ENCODE measurements at places on chromosomes 5 and 9.

- no peak for DNase-seq
Observed at GRCh38 chr5:36356915-36357314, 55.2 kb upstream of the RANBP3L start.

DNA sequence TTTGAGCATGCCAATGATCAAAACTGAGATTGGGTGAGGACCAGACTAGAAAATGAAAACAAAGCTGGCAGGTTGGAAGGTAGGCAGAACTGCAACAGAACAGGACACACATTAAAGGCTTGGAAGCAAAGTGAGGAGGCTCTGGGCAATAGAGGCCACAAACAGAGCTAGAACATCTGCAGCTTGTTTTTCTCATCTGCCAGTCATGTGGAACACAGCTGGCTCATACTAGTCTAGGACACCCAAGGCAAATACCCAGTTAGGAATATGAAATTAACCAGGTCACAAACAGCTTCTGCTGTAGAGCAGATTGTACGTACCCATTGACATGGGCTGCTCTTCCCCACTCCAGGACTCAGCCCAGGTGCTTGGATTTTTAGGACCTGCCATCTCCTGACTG is 61.7 kb downstream of the SPEF2 start:
- DNase-seq, result no peak

- DNase-seq, result no peak
Observed at GRCh38 chr9:6330958-6331634, 2.9 kb downstream of the TPD52L3 start.

- DNase-seq, result no peak
Observed at GRCh38 chr5:149930043-149930748, 14.4 kb downstream of the PDE6A start.

GRCh38 chr9:87127978-87128614 is 180.8 kb upstream of the GAS1 start:
- no peak for DNase-seq

DNA sequence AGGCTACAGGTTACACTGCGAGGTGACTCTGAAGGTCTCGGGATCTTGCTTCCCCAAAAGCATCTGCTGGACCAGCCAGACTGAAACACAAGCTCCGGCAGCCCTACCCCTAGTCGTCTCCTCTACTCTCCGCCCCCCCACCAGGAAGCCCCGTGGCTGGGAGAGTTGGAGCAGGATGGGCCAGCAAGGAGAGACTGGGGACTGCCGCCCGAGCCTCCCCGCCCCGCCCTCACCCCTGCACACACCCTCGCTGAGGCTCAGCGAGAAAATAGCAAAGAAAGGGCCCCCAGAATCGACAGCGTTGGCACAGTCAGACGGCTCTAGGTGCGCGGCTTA is 1.3 kb downstream of the TRIM7 start:
- DNase-seq, result no peak

- no peak for DNase-seq
Observed at GRCh38 chr5:68822796-68823195, 271.0 kb upstream of the SLC30A5 start.

GRCh38 chr5:10333154-10334006 is 20.1 kb upstream of the MARCHF6 start:
- no peak for DNase-seq

GRCh38 chr5:122586351-122586750 is 188.5 kb upstream of the SNX2 start:
- DNase-seq, result no peak

GRCh38 chr9:77770340-77770739 is 122.2 kb upstream of the GNA14 start:
- no peak for DNase-seq

DNA sequence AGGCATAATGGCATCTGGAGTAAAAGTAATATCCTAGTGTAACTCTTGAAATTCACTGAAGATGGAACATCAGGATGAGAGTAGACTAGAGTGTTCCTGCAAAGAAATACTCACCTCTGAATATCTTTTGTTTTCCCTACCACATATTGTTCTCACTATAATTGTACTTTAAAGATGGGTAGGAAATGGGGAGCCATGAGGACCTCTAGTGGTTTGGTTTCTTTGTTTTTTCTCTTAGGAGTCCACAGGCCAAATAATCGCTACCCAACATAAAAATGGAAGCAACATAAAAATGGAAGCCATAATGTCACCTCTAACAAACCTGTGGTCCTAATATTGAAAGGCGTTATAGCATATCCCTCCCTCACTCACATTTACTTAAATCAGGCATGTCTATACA is 2375.8 kb downstream of the MAT2B start:
- no peak for DNase-seq

DNA sequence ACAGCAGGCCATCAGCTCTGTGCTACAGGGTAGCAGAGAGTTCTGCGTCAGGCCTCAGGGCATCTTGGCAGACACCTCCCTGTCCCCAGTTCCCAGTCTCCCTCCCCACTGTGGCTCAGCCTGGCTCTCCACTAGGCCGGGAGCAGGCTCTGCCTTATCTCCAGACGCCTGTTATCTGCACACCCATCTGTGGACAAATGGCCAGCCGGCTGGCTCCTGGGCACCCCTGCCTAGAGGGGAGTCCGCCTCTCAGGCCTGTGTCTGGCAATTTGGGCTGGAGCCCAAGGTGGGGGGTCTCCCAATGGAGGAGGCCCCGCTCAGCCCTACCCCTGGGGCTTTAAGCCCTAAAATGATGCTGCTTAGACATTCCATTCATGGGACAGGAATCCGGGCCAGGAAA is 39.2 kb upstream of the HAND1 start:
- no peak for DNase-seq

DNA sequence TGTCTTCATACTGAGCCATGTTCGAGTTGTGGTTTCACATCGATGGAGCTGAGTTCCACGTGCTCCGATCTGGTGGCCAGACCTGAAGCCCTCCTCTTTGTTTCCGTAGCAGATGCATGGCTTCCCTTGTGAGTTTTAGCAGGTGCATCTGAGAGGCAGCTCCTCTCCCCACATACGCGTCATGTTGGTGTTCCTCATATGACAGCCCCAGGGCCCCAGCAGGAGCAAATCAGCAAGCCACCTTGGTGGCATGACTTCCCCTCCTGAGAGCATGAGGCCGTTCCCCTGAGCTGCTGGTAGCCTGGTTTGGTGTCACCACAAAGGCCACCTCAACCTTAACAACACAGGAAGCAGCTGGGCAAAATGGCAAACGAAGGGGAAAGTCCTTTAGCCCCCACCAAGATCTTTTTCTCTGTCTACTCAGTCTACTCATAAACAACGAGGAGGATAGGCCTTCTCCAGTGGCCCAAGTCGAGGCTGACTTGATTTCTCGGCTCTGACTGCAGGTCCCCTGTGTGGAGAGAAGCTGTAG is 5.9 kb downstream of the CYFIP2 start:
- no peak for DNase-seq

- no peak for DNase-seq
Observed at GRCh38 chr9:79701651-79702050, 129.9 kb downstream of the TLE4 start.

DNA sequence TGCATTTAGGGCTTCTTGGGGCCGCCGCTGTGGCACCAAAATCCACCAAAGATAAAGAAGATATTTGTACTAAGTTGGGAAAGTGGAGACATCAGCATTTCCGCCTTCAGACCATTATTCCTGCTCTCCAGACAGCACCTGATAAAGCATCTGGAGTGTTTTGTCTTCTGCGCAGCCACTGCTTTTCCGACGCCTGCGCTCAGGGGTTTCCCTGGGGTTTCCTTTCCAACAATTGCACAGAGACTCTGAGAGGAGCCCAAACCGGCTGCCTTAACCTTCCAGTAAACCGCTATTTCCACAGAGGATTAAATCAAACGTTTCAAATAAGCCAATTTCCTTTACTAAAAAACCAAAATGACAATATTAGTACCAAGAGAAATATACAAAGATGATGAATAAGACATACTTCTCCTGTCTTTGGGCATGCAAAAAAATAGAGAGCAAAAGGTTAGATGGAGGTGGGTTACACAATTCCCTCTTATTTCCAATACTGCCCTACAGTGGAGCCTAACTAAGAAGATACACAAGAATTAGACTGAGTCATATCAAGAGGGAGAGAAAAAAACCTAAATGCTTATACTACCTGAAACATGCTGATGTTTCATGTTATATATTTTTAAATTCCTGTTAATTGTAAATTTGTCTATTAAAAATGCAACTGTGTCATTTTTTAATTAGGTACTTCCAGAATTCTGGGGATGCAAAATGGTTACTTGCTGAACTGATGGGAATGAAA is 98.4 kb downstream of the MAPKAP1 start:
- no peak for DNase-seq

GRCh38 chr9:124708074-124708473 is 63.0 kb downstream of the NR6A1 start:
- DNase-seq, result no peak

DNA sequence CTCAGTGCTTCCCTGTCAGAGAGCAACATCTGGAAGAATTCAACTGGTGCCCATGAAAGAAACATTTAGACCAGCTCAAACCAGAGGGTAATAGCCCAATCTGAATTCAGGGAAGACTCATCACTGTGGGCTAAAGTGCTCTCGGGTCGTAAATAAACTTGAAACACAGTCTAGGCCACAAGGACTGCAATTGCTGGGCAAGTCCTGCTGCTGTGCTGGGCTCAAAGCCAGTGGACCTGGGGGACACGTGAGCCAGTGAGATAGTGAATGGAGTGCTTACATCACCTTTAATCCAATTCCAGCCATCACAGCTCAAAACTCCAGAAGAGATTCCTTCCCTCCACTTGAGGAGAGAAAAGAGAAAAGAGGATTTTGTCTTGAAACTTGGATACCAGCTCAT is 78.1 kb upstream of the DAP start:
- no peak for DNase-seq

DNA sequence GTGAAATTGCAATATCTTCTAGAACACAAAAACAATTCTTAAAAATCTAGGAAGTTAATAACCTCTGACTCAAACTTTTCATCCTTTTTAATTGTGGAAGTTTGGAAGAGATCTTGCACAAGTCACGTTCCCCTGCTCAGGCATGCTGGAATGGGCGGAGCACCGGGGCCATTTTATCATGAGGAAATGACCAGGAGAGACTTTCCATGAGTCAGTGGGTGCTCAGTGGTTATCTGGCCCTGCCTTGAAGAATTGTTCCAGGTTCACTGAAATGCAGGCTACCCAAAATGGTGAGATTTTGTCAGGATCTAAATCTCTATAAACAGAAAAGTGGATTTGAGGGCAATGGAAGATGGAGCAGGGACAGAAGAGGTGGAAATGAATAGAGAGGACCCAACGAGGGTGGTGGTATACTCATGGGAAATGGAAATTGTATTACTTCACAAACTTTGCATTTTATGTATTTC is 61.2 kb downstream of the FYB1 start:
- DNase-seq, result no peak
